Activated naive CD8-positive, alpha-beta T cell treated with anti-CD3 and anti-CD28 coated beads, Interleukin-2, amount 50 U/mL, for 16 hours (primary cell): ENCODE measurements at places on chromosomes 11 and 22.

DNA sequence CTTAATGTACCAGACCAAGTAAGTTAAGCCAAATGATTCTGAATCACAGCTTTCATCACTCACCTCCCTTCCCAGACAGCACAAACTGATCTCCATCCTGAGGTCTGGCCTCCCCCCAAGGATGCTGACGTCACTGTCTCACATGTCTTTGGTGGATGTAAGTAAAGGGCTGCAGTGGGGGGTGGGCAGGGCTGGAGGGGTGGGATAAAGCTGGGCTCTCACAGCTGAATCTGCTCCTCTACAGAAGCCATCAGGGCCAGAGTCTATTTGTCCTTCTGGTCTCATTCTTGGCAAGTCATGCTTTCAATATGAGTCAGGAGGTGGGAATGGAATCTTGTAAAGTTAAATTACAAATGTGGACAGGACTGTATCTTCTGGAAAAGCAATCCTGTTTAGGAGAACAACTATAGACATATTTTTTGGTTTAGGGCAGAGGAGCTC, 32.7 kb downstream of the P4HA3 start:
- no peak for DNase-seq

DNA sequence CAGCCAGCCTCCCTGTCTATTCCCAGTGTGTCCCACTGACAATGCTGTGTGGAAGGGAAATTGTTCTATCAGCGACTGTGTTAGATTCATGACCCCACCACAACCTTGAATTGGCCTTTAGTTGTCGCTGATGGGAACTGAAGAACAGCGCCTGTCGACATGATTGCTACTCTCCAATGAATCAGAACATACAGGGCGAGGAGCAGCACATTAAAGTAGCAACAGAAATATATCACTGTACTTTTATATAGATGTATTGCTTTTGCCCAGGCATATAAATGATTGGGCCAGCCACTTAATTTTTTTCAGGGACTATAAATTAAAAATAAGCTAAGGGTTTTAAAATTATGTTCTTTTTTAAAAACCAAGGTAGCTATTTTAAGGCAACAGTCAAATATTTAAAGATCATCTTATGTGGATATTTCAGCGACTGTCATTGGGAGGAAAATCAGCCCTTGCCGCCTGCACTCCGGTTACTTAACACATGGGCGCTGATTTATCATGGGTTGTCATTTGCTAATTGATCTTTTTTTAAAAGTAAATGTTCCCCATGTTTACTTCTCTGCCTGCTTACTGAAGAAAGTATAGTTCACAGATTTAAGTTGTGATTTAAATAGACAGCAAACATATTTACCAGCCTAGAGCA, 42.1 kb downstream of the ARL14EP start:
- DNase-seq, result no peak

GRCh38 chr11:73398721-73399120, 22.5 kb downstream of the RELT start:
- DNase-seq, result no peak

GRCh38 chr11:87007963-87008362, 29.8 kb upstream of the TMEM135 start:
- DNase-seq, result no peak

DNA sequence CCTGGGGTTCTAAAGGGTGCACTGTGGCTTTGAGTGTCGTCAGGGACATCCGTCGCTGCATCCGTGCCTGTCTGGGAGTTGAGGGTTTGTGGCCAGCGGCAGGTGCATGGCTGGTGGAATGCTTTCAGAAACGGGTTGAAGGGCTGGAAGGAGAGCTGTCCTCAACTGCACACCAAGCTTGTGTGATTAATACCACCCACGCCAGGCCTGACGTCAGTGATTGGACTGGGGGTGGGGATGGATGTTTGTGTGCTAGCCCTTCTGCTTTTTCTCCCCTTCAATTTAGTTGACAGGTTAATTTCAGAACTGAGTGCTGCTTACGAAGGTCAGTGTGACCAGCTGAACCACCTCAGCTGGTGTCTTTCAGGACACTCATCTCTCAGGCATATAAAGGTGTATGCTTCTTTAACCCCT, 3.2 kb upstream of the GAB2 start:
- no peak for DNase-seq

DNA sequence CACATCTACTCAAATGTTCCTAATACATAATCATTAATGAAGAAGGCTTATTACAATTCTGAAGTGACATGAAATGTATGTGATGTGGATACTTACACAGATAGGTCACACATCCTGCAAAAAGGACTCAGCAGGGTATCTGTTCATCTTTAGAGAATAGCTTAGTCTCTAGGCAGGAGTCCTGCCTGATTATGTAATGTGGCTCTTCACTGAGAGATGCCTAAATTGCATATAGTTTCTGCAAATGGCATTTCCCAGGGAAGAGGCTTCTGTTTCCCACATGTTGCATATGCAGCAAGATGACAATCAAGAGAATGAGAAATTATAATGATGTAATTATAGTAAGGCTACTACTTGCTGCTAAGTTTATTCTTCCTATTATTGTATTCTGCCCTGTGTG, 58.8 kb upstream of the SLC36A4 start:
- DNase-seq, result no peak

GRCh38 chr11:125168918-125169456, 4.4 kb downstream of the PKNOX2 start:
- DNase-seq, result no peak

DNA sequence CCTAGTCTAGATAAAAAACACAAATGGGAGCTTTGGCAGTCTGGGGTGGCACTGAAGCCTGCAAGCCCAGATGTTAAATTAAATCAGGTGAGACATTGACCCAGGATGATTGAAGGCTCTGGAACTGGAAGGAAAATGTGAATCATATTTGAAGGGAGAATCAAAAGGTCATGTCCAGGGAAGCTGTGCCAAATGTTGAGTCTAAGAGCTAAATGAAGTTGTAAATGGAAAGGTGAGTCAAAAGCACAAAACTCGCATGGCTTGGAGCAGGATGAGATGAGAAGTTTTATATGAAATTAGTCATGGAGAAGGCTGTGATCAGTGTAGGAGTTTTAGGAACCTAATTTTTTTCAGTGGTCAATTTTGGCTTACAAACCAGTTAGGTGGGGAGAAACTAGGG, 301.1 kb downstream of the BLID start:
- no peak for DNase-seq

DNA sequence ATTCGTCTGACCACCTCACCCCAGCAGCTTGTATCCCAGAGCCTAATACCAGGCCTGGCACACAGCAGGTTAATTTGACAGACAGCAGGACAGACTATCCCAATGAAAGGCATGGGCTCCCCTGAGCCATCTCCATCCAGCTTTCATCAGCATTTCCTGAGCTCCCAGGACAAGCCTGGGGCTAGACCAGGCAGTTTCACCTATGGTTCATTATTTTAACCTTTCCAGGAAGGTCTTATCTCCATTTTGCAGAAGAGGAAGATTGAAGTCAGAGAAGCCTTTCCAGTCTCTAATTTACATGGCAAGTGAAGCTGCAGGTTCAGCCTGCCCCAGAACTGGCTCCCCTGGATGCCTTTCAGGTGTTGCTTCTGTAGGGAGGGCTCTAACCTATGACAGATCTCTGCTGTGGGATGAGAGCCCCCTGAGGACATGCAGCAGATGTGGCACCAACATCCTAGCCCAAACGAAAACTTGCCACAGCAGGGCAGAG, 17.0 kb downstream of the ARRB1 start:
- DNase-seq, result no peak

GRCh38 chr22:46008291-46008690, 31.3 kb upstream of the WNT7B start:
- DNase-seq, result no peak

- DNase-seq, result no peak
Observed at GRCh38 chr11:34613552-34614056, 7.3 kb upstream of the EHF start.

- no peak for DNase-seq
Observed at GRCh38 chr22:35681454-35682052, 33.3 kb downstream of the APOL6 start.

DNA sequence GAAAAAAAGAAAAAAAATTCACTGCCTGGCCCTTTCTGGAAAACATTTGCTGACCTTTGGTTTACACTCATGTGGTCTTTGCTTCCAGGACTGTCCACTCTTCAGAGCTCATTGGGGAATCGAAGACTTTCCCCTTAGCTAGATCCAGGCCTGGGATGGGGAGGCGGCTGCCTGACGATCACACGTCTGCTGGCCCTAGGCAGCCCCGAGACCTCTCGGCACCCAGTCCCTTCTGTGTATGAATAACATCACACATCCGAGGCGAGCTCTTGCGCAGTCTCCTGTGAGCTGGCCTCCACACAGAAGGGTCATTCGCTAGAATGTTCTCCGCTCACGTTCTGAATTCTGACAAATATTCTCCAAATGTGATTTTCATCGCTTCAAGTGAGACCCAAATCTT, 25.7 kb upstream of the GAL start:
- no peak for DNase-seq

DNA sequence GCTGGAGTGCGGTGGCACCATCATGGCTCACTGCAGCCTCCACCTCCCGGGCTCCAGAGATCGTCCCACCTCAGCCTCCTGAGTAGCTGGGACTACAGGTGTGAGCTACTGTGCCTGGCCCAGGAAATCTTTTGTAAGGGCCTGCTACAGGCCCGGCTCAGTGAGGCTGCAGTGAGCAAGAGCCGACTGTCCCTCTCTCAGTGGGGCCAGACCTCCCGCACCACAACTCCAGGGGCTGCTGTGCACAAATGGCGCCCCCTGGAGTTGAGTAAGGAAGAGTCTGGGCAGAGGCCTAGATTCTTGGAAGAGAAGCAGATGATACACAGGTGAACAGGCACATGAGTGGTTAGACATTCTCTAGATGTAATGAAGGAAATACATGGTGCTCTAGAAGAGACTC, 7.0 kb downstream of the SERHL2 start:
- no peak for DNase-seq

DNA sequence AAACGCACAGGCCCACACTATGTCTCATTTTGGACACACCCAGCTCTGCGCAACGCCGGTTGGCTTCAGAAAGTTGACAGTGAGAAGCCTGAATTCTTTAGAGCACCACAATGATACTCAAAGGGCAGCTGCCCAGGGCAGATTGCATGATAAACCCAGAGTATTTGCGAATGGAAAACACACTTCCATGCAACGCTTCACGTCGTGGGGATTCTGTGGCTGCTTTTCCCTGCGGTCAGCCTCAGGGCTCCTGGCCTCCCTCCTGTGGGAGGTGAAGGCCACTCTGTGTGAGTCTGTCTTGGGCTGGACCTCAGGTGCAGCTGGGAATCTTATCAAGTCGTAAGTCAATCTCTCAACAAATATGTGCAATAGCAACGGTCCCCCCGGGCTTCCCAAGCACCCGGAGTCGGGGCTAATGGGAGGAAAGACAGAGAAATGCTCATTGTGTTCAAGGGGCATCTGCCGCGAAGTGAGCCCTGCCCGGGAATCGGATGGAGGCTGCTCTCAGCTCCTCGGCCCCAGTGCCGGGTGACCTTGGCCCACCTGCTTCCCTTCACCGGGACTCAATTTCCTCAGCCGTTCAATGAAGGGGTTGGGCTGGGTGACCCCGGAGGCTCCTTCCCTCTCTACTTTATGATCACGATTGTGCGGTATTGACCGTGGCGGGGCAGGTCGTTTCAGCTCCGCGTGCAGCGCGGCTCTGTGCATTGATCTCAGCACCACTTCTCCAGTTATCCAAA, 623.6 kb downstream of the BRD1 start:
- no peak for DNase-seq

DNA sequence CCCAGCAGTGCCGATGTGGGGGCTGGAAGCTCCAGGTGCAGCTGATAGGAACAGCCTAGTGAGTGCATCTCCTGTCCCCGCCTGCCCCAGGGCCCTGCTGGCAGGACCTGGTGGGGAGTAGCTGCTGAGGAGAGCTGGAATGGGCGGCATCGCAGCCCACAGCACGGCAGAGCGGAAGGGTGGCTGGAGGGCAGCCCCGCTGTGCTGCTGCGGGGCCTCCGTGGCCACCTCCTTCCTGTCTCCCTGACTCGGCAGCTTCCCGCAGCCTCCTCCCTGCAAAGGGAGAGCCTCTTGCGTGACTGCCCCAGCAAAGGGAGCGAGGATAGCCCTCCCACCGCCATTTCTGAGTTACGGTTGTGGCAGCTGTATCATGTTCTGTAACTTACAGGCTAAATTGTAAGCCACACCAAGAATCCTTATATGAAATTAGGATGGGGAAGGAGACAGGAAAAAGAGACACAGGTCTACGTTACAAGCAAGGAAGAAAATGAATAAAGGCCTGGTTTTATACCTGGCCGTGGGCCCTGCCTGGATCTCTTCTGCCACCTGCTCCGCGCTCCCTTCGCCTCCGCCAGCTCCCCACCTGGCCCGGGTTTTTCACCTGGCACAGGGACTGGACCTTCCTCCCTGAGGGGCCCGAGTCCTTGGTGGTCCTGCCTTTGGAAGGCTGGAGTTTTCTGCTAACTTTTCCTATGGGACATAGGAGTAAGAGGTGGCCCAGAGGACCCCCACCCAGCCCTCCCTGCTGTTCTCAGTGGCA, 10.0 kb downstream of the TPCN2 start:
- no peak for DNase-seq

- no peak for DNase-seq
Observed at GRCh38 chr11:42661942-42662341, 649.9 kb upstream of the API5 start.

- DNase-seq, result no peak
Observed at GRCh38 chr22:45587638-45588505, 83.8 kb upstream of the ATXN10 start.

- DNase-seq, result no peak
Observed at GRCh38 chr22:41308054-41308453, 6.7 kb downstream of the ZC3H7B start.

- no peak for DNase-seq
Observed at GRCh38 chr11:1165256-1166041, 7.7 kb downstream of the MUC5AC start.

DNA sequence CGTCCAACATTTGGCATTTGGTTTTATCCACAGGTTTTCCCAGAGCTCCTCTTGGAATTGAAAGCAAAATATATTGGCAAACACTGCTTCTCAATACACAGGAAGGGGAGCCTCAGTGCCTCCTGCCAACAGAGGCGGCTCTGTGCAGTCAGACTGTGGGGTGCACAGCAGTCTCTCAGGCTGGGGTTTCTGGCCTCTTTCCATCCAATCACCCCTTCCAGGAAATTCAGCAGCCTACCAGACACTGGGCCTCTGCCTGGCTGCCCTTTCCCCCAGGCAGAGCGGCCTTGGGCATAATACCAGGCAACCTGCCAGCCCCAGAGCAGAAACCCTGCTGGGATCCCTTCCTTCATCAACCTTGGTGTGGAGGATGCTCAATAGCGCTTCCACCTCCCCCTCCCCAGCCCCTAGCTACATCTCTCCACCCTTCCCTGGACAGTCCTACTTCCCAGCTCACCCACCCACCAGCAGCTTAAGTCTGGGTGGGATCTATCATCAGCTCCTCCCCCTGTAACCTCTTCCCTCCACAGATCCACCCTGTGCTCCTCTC, 17.8 kb upstream of the RAPSN start:
- no peak for DNase-seq
